ENCODE measurements at places on chromosomes 12 and 14.
A peak's percentile ranks its signal among the peaks of the same experiment; 100 is the strongest.

- DNase-seq, result no peak
Measured at GRCh38 chr12:1935700-1936378, 17.4 kb upstream of the CACNA2D4 start.

- no peak for DNase-seq
Measured at GRCh38 chr14:34043627-34044372, 92.9 kb upstream of the EGLN3 start.

DNA sequence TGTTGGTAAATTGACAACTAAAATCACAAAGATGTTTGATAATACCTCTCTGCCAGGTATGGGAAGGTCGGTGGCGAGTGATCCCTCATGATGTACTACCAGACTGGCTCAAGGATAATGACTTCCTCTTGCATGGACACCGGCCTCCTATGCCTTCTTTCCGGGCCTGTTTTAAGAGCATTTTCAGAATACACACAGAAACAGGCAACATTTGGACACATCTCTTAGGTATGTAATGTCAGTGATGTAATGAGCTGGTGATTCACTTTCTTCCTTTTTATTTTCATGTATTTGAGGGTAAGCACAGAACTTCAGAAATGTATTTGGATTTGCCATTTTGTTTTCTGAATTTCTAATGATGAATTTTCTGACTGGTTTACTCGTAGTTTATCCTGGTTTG lies 42.6 kb upstream of the LRTM2 start:
- DNase-seq, result peak; percentile 65

DNA sequence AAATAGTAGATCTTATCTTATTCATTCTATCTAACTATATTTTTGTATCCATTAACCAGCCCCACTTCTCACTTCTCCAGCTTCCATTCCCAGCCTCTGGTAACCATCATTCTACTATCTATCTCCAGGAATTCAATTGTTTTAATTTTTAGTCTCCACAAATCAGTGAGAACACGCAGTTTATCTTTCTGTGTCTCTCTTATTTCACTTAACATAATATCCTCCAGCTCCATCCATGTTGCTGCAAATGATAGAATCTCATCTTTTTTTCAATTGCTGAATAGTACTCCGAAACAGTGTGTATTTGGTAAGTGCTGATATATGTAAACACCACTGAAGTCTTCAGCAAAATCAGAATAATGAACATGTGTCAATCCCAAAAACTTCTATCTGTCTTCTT lies 587.2 kb upstream of the ATP2B1 start:
- no peak for DNase-seq

GRCh38 chr12:107895966-107896365 lies 121.5 kb downstream of the ASCL4 start:
- no peak for DNase-seq

GRCh38 chr12:116429826-116430360 lies 129.3 kb upstream of the MAP1LC3B2 start:
- no peak for DNase-seq

GRCh38 chr12:68505970-68506369 lies 104.7 kb upstream of the RAP1B start:
- no peak for DNase-seq

- no peak for DNase-seq
Measured at GRCh38 chr14:55416866-55417265, 5.2 kb upstream of the ATG14 start.

GRCh38 chr14:93963692-93964091 lies 12.7 kb downstream of the ASB2 start:
- no peak for DNase-seq

GRCh38 chr12:4191642-4192041 lies 81.9 kb upstream of the CCND2 start:
- DNase-seq, result no peak

- no peak for DNase-seq
Measured at GRCh38 chr14:70801836-70802235, 7.5 kb downstream of the MAP3K9 start.

- no peak for DNase-seq
Measured at GRCh38 chr14:100885196-100885595, 18.3 kb downstream of the RTL1 start.

GRCh38 chr12:19196959-19197630 lies 67.6 kb downstream of the PLEKHA5 start:
- no peak for DNase-seq

GRCh38 chr12:29146196-29146595 lies 2.9 kb upstream of the FAR2 start:
- no peak for DNase-seq

GRCh38 chr12:31570880-31571279 lies 20.1 kb downstream of the DENND5B start:
- no peak for DNase-seq

- peak; percentile 61 for DNase-seq
Measured at GRCh38 chr12:5467931-5468330, 36.0 kb downstream of the NTF3 start.

GRCh38 chr14:71451501-71451900 lies 480.7 kb upstream of the RGS6 start:
- DNase-seq, result no peak

DNA sequence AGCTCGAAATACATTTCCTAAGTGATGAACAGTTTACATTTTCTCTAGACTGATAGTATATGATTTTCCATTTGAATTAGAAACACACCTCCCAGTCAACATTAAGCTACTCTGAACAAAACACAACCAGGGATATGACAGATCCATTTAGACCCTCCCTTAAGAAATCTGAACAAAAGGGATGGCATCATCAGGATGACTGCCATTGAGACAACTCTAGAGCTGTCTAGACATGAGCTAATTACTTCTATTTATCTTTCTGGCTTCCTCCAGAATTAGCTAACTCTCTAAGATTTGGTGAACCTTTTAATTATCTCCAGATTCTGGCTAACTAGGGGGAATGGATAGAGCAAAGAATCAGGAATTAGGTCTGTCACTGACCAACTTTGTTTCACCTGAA lies 92.9 kb upstream of the IGF1 start:
- no peak for DNase-seq

DNA sequence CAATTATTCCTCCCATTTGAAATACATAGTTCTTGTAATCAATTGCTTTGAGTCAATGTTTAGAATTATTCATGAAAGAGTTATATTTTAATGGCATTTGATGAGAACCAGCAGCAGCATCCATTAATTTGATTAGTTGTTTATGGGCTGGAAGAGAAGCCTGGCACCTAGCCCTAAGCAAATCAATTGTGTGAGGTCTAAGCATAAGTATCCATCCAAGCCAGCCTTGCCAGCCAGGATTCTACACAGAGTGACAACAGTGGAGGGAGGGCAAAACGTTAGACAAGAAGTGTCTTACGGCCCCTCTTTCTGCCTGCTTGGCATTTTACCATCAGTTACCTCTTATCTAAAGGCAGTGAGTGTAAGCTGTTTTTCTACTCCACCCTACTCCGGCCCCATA lies 478.5 kb downstream of the NELL2 start:
- DNase-seq, result no peak

GRCh38 chr12:132345126-132345525 lies 15.7 kb upstream of the GALNT9 start:
- DNase-seq, result no peak

GRCh38 chr12:94327809-94328208 lies 131.9 kb downstream of the CEP83 start:
- peak; percentile 10 for DNase-seq

DNA sequence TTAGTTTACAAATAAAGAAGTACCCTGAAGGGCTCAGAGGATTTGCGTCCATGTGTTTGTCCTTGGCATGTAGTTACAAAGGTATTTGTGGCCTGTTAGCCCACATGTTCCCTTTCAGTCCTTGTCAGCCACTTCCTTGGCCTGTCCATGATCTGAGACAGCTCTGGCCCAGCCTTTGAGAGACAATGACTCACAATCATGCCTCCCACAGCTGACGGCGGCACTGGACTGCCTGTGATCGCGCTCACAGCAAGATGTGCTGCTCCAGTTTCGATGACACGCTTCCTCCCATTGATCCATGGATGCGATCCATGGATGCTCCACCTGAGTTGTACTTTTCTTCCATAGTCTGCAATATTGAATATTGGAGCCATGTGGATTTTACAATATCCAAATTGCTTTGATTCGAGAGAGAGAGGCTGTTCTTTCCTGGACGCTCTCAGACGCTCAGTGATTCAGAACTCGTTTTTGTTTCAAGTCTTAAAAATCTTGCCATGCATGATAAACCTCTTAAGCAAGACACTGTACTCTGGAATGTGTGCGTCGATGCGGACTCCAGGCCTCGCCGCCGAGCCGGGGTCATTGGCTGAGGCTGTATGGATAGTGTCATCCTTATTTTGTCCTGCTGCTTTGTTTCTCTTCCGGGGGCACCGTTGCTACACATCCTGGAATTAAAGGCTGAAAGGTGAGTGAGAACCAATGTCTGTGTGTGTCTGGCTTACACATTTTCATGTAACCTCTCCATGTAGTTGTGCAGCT lies 220.1 kb downstream of the GLT1D1 start:
- no peak for DNase-seq

GRCh38 chr14:92411135-92411534 lies 88.2 kb downstream of the SLC24A4 start:
- no peak for DNase-seq

- DNase-seq, result no peak
Measured at GRCh38 chr12:10590966-10591365, 22.4 kb downstream of the MAGOHB start.
